ENCODE measurements at places on chromosomes 3 and 15.

DNA sequence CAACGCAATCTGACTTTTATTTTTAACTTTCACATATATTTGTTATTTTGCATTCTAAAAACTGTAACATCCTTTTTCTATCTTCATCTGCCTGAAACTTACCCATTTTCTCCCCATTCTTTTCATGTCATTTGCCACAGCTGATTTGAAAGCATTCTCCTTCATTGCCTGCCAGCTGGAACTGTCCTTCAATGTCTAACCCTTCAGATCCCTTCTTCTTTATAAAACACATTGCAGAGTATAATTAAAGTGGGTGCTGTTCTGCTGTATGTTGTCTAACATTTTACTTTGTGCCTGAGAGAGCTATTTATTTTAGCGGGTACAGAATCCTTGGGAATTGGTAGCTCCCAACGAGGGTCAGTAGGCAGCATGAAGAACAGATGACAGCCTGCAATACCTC is 827.4 kb downstream of the IGSF11 start:
- DNase-seq, result no peak

DNA sequence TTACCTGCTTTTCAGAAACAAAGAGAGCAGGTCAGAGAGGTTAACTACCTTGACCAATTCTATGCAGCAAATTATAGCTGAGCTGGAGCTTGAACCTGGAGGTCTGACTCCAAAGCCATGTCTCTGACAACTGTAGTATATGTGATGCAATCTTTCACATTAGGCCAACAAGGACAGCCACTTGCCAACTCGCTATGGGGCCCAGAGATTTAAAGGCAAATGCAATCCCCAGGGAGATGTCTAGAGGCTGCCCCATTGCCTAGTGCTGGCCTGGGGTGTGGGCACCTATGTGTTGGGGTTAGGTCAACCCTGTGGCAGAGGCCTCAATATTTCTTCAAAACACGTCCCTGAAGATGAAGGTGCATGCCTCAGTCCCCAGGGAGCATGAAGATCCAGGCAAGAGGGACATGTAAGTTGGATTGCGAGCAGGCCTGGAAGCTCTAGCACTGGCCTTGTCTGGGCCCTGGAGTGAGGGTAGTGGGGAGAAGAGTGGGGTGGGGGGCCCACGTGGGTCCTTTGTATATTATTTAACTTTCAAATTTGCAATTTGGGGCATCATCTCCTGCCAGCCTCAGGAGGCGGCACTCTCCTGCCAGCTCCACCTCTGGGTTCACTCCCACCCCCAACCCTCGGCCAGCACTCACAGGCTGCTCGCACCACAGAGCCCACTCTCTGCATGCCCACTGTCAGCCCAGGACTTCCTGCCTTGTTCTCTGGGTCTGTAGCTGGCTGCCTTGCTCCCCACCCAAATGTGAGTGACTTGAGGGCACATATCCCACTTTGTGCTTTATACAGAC is 64.3 kb downstream of the SLC12A8 start:
- no peak for DNase-seq

DNA sequence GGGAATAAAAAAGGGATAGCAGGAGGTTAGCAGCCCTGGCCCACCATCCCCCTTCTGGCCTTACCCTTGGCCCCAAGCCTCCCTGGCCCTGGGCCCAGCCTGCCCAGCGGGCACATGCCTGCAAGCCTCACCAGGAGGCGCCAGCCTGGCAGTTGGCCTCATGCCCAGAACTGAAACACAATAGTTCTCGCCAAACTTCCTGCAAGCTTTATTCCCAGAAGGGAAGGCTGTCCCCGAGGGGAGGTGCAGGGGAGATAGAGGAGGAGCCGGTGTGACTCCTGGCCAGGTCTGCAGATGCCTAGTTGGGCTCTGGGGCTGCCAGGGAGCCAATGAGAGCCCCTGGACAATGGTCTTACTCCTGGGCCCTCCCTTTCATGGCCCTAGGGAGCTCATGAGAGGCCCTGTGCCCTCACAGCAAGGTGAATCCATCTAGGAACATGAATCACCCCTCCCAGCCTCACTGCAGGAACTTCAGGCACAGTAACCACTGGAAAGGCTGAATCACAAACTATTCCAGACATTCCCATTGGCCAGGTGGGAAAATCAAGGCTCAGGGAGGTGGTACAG is 4.0 kb downstream of the CCDC33 start:
- no peak for DNase-seq

DNA sequence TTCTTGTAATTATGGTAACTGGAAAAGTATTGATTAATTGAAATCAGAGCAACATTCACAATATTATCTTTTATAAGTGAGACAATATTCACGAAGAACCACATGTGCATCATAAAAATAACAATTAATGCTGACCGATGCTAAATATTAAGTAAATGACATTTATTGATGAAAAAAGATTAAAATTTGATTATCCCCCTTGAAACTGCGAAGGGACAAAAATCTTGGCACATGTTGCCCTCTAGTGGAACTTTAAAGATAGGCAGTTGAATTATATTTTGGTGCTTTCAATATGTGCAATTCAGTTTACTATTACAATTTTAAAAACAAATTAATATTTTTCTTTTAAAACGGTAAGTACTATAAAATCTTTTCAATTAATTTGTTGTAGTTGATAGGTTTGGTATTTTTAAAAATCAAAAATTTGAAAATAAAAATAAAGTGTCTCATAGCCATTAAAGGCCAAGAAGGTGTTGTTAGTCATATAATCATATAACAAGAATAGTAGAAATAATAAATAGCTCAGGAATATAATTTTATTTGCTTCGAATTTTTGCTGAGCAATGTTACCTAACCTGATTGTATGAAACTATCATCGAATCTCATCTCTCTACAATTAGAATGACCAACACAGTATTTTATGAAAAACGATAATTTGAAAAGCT is 270.2 kb downstream of the ROBO1 start:
- no peak for DNase-seq

GRCh38 chr15:55247766-55248427 is 41.7 kb downstream of the RAB27A start:
- no peak for DNase-seq

- DNase-seq, result no peak
Observed at GRCh38 chr3:32359766-32360492, 31.7 kb upstream of the CMTM7 start.

GRCh38 chr3:14154276-14154675 is 24.1 kb downstream of the XPC start:
- no peak for DNase-seq

DNA sequence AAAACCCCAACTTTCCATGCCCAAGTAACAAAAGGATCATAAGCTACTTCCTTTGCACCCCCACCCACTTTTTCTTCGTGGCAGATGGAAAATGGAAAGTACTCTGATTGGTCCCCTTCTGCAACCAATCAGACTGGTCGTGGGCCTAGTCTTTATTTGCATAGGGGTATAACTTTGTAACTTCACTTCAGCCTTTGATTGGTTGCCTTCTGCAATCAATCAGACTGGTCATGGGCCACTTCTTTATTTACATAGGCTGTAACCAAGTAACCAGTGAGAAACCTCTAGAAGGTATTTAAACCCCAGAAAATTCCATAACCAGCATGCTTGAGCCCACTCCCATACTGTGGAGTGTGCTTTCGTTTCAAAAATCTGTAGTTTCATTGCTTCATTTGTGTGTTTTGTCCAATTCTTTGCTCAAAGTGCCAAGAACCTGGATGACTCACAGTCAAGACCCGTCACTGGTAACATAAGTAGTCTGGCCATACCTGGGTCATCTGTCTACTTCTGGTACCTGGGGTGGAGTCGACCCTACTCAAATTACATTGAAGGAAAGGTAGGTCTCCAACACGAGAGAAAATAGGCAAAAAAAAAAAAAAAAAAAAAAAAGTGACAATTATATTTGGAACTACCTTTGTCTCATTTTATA is 41.9 kb downstream of the CMTM8 start:
- DNase-seq, result no peak

All from progenitor cell of endocrine pancreas (in vitro differentiated cells).